ENCODE measurements at places on chromosomes 4 and X.

DNA sequence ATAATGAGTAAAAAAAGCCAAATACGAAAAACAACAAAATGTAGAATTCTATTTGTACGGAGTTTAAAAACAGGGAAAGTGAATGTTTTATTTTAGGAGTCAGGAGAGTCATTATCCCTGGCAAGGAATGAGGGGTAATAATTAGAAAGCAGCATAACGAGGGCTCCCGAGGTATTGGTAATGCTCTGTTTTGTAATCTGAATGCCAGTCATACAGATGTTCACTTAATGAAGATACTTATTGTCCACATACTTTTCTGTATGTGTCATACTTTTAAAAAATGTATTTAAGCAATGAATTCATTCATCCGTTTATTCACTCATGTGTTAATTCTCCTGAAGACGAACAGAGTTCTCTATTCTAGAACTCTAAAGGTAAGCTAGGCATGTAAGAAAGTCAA is 87.8 kb upstream of the BMP2K start:
- no peak for DNase-seq

GRCh38 chr4:785332-786073 is 40.4 kb downstream of the CPLX1 start:
- DNase-seq: no peak

- no peak for DNase-seq
Observed at GRCh38 chrX:83501530-83501929, 6.6 kb upstream of the POU3F4 start.

GRCh38 chrX:9659571-9660195 is 106.0 kb downstream of the GPR143 start:
- no peak for DNase-seq

GRCh38 chrX:39331082-39331704 is 529.9 kb downstream of the MID1IP1 start:
- DNase-seq: no peak

- DNase-seq: no peak
Observed at GRCh38 chr4:187961171-187961570, 34.4 kb upstream of the ZFP42 start.

GRCh38 chr4:7381221-7381889 is 53.4 kb downstream of the PSAPL1 start:
- DNase-seq: no peak

GRCh38 chr4:156778606-156779005 is 193.0 kb downstream of the PDGFC start:
- peak; percentile 96 for DNase-seq

DNA sequence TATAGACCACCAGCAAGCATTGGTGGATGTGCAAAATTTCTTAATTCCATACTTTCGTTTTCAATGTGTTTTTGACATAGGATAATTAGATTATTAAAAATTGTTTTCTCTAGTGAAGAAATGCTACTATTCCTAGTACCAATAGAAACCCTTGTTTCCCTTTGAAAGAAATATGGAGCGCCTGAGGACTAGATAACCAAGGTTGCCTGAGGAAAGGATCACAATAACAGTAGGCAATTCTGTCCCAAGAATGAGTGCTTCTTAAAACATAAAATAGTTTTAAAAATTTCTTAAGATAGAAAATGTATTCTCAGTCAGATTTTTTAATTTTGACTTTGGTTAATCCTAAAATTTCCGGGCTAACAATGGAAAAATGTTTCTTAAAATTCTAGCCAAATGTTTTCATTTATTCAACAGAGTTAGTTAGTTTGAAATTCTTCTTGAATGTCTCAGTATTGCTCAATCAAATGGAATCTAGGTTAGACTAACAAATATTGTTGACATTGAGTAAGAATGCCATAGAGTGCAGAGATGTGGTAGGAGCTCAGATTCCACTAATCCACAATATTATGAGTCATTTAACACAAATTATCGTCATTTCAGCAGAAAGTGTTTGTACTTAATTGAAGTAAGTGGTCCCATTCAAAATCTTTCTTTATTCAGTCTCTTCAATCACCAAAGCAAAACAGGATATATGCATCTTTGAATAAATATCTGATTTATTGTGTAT is 666.0 kb downstream of the GRID2 start:
- DNase-seq: peak; percentile 88

DNA sequence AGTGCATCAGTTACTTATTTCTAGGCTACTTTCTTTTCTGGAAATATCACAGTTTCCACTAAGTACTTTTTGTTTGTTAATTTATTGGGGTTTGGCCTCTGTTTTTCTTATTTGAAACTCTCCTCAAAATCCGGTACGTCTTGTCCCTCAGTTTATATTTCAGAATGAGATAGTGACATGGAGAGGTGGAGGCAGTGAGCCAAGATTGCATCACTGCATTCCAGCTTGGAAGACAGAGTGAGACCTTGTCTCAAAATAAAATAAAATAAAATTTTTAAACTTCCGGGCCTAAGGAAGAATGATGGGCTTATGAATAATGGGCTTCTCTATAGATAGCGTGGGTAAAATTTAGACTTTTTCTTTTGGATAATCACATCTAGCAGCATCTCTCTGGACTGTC is 567.8 kb downstream of the TRIML1 start:
- DNase-seq: no peak

DNA sequence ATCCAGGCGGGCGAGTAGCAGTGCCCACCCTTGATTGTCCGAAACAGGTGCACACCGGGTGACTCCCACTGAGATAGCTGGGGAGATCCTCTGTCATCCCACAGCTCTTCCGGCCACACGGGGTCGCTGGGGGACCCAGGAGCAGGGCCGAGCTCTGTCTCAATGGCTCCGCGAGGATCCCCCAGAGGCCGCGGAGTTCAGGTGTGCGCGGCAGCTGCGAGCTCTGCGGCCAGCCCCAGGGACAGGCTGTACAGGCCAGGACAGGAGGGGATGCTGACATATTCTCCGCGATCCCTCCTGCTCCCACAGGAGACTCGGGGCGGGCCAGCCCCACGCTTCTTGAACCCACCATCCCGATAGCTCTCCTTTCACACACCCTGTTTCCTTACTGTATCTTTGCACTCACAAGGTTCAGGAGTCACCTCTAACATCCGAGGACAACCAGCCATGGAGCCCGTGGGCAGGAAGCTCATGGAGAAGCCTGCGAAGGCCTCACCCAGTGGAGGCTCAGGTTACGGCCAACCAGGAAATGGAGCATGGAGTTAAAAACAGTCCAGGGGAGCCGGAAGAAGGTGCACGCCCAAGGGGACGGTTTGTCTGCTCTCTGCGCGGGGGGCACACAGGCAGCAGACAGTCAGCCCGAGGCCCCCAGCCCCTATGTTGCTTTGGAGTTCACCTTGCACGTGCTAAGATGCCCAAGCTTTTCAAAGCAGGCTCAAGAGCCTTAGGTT is 77.9 kb upstream of the AMELX start:
- no peak for DNase-seq

- DNase-seq: peak; percentile 34
Observed at GRCh38 chrX:48591255-48591791, 6.0 kb upstream of the WDR13 start.

DNA sequence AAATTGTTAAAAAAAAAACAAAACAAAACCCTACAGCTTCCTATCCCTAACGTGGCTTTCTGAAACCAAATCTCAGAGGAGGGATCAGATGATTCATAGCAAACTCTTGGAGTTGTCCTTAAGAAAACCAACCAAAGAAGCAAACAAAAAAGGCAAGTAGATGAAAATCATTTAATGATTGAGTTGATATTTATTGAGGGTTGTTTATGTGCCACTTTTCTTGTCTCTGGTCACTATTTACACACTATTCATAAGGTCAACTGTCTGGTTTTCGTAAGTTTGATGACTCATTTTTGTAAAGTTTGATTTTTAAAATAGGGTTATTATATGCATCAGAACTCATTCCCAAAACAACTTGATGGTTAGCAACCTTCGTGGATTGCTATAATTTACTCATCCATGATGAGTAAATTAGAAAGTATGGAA is 133.4 kb downstream of the UNC5C start:
- no peak for DNase-seq

DNA sequence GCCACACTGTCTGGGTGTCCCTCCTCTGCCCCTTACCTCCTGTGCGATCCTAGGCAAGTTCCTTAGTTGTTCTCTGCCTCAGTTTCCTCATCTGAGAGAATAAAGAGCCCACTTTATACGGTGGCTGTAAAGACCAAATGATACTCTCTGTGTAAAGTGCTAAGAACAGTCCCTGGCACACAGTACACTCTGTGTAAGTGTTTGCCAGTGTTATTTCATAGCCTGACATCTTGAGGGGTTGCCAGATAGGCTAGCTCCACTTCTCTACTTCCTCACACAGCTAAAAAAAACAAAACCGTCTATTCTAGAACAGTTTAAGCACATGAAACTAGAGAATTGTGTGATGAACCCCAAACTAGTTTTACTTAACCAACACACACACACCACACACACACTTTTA is 17.1 kb downstream of the SPON2 start:
- no peak for DNase-seq

- no peak for DNase-seq
Observed at GRCh38 chr4:17788956-17789355, 7.5 kb upstream of the FAM184B start.

DNA sequence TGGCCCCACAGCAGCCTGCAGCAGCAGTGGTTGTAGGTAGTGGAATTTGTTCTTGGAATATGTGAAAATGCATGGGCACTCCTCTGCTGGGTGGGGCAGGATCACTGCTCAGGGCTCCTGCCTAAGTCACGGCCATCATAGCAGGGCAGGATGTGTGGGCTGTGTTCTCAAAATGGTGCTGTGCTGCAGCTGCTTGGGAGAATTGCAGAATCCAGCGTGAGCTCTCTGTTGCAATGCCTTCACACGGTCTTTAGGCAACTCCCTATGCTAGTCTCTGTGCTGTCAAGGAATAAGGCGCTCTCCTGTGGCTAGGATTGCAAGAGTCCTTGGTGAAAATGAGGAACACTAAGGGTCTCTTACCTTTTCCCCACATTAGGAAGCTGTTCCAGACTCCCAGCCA is 42.9 kb downstream of the F8 start:
- no peak for DNase-seq

DNA sequence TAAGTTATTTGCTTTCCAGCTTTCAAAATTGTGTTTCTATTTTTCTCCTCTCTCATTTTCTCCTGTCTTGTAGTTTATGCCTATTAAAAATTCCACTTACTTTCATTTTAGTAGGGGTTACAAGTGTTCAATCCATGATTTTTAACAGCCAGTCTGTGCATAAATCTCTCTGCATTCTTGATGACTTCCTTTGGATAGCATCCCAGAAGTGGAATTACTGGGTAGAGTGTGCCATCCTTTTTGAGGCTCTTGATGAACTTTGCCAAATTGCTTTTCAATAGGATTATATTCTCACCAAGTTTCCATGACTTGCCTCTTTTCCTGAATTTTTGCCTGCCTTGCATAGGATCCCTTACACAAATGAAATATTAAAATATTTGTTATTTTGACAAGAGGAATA is 58.5 kb downstream of the DIPK2B start:
- DNase-seq: no peak

GRCh38 chr4:188459381-188459780 is 320.1 kb downstream of the TRIML1 start:
- DNase-seq: no peak

DNA sequence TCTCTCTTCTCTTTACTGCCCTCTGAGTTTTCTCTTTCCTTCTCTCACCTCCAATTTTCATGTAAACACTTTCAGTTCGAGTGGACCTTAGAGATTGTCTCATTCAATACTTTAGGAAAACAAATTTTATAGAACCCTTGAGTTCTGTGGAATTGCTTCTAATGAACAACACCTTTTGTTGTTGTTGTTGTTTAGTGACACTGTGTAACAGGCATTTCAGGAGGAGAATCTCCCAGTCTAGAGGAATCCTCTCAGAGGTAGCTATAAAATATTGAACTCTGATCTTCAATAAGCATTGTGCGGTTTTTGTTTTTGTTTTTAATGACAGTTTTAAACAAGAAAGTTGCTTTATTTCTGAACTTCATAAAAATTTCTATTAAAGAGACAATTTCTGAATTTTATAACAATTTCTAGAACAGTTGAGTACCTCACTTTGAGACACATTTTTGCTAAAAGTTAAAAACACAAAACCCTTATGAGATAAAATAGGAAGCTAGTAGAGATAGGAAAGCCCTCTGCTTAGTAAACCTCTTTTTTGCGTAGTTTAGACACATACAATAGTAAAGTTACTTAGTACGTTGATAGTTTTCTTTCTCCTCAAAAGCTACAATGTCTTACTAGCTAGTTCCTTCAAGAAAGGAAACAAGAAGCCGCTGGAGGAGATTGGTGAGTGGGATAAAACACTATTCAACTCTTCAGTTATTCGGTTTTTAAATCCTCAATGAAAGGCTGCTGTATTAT is 38.8 kb downstream of the CLCN3 start:
- DNase-seq: no peak

DNA sequence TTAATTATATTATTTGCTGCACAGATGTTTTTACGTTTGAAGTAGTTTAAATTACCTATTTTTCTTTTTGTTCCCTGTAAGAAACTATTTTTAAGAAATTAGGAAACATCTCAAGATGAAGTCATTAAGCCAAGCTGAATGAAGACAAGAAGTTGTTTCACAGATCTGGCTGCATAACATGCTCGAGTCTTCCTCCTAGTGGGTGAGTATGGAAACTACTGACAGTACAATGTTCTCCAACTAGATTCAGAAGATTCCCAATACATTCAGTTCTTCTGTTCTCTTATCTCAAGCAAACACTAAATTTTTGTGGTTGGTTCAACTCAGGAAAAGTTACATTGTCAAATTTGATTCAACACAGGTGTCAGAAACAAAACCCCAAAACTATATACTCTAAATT is 256.8 kb upstream of the VCX start:
- DNase-seq: no peak

DNA sequence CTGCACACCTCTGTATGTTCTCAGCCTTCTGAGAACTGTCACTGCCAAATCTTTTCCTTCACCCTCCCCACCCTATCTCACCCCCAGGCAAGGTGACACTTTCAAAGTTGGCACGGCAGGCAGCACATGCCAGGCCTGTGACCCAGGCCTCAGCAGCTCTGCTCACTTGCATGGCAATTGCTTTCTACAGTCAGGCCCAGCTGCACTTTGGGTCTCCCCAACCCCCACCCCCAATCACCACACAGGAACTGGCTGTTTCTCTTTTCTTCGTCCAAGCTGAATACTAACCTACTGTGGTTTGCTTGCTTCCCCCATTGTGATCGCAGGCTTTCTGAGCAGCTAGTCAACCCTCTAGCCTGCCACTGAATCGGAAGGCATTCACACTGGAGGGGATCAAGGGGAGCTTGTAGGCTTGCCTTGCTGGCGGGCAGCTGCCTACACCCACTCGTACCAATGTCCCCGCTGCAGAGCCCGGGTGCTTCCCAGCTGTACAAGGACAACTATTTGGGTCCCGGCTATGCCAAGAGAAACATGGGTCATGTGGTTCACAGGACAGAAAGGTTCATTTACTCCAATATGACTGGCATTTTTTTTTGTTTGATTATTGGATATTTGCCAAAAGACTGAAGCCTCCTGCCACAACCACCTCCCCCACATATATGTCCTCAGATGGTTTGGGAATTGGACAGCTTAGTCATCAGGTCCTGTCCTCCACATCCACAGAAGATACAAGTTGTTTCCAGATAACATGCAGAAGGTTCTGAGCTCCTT is 28.1 kb downstream of the SLC25A43 start:
- no peak for DNase-seq

- no peak for DNase-seq
Observed at GRCh38 chrX:79365591-79365990, 1.5 kb downstream of the ITM2A start.
